ENCODE measurements at places on chromosomes 3 and 15.

- no peak for DNase-seq
These were observed 89.4 kb upstream of the ZBTB20 start for GRCh38 chr3:115236496-115236895.

- DNase-seq: no peak
These were observed 53.3 kb upstream of the AMOTL2 start for GRCh38 chr3:134427400-134428111.

DNA sequence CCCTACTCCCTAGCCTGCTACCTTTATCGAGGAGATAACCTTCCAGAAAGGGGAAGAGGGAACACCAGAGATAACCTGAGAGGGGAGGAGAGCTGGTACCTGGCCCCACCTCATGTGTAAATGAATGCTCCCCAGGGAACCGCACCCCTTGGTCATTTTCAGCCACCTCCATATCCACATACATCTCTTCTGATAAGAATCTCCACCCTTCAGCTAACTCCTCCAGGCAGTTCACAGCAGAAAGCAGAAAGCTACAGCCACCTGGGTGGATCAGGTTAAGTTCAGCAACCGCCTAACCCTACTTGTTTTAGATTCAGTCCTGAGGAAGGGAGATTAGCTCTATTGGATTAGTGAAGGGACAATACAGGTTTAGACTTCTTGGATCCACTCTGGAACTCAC is 38.0 kb upstream of the TIMP4 start:
- no peak for DNase-seq

DNA sequence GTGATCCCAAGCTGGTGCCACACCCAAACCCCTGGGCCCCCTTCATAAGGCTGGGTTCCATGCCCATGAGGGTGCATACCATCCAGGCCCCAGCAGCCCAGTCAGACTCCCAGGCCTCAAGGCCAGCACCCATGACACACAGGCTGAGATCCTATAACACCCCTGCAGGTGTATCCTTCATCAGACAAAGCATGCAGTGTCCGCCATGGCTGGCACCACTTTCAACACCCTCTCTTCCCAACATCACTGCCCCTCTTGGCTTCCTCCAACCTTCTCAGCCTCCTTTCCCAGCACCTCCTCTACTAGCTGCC is 3.5 kb downstream of the CCDC51 start:
- DNase-seq: no peak

GRCh38 chr15:45225506-45226273 is 26.3 kb upstream of the SLC28A2 start:
- no peak for DNase-seq

- no peak for DNase-seq
These were observed 109.5 kb upstream of the LIPC start for GRCh38 chr15:58322253-58322652.

DNA sequence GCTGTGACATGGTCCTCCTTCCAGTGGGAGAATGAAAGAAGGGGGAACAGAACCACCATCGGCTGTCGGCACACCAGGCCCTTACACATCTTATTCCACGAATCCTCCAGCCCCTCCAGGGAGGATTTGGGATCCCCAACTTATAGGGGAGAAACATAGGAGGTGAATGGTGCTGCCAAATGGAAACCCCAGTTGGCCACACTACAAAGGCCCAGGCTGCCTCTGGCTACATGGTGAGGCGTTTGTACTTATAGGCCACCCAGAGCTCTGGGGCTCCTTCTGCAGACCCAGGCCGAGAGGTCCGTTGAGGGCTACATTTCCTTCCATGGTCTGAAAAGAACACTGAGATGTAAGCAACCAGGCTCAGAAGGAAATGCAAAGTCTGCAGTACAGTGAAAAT is 12.0 kb downstream of the AMOTL2 start:
- DNase-seq: no peak

GRCh38 chr3:124557433-124558232 is 172.6 kb upstream of the UMPS start:
- no peak for DNase-seq

DNA sequence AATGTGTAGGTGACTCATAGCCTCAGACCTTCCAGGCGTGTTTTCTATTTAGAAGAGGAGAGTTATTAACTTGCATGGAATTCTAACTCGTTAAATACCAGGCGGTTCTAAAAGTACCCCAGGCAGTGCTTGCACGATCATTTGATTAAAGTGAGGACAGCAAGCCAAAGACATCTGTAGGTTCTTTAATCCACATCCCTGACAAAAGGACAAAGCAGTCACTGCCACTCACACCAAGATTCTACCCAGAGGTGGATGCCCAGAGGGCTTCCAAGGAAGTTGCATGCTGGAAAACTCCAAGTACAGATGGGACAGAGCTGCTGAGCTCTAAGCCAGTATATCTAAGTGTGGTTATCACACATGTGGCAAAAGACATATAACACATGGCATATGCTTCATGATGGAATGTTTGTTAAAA is 372.1 kb downstream of the ROBO2 start:
- DNase-seq: no peak

- no peak for DNase-seq
These were observed 18.1 kb downstream of the CSPG4 start for GRCh38 chr15:75694241-75695182.

- DNase-seq: no peak
These were observed 78.8 kb downstream of the PDCD6IP start for GRCh38 chr3:33877187-33877586.

DNA sequence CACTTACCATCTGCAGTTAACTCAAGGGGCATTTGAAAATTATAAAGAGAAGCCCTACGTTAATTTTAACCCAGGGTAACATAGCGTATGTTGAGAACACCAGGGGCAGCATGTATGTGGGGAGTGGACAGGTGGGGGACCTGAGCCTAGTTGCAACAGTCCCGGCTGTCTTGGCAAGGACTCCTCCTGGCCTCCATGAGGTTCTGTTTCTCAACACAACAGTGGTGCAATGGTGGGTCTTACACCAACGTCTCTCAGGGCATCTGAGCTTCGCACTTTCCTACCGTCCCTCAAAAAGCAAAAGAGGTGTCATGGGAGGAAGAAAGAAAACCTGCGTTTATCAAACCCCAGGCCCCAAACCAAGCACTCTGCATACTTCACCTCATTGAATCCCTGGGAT is 50.6 kb downstream of the MGLL start:
- DNase-seq: no peak

DNA sequence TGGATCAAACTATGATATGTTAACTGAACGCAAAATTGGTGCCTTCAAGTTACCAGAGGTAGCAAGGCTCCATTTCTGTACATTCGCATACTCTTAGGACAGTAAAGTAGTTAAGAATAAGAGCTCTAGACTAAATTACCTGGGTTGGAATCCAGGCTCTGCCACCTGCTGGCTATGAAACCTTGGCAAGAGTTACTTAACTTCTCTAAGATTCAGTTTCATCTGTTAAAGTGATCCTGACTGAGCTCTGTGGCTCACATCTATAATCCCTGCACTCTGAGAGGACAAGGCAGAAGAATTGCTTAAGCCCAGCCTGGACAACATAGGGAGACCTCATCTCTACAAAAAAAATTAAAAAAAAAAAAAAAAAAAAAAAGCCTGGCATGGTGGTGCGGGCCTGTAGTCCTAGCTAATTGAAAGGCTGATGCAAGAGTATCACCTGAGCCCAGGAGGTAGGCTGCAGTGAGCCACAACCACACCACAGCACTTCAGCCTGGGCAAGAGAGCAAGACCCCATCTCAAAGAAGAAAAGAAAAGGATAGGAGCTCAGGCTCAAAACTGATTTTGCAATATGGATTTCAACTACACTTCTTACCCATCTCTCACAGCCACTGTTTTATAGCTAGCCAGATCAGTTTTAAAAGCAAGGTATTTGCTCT is 21.3 kb downstream of the GSK3B start:
- DNase-seq: no peak

GRCh38 chr3:141055136-141055535 is 4.0 kb downstream of the SPSB4 start:
- no peak for DNase-seq

GRCh38 chr3:51983578-51984268 is 388 bp downstream of the ACY1 start:
- DNase-seq: no peak

DNA sequence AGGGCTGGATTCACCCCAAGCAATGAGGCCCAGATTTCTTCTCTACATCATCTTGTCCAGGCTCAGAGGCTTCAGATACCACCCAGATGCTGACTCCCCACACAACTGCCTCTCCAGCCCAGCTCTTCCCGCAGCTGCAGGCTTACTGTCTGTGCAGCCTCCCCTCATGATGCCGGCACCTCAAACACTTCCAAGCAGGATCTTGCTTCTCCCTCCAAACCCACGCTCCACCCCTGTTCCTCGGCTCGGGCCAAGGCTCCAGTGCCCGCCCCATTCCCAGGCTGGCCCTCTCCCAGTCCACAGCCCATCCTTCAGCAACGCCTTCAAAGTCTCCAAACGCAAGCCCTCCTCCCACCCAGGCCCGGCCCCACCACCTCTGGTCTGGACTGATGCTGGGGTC is 159.2 kb upstream of the LINGO1 start:
- no peak for DNase-seq

DNA sequence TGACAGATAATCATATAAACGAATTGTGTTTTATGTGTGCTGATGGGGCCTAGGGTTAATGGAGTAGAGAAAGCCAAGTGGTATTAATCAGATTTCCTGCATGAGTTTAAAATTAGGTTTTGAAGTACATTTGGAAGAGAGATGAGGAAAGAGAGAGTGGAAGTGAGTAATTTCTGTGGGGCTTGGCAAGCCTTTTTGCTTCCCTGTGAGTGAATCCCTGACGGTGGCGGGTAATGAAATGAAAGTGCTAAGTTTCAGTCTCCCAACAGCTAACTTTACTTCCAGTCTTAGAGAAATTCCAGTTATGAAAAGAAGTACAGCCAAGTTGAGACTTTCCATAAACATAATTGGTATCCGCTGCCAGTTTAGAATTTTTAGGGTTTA is 139.4 kb downstream of the BBX start:
- DNase-seq: no peak

DNA sequence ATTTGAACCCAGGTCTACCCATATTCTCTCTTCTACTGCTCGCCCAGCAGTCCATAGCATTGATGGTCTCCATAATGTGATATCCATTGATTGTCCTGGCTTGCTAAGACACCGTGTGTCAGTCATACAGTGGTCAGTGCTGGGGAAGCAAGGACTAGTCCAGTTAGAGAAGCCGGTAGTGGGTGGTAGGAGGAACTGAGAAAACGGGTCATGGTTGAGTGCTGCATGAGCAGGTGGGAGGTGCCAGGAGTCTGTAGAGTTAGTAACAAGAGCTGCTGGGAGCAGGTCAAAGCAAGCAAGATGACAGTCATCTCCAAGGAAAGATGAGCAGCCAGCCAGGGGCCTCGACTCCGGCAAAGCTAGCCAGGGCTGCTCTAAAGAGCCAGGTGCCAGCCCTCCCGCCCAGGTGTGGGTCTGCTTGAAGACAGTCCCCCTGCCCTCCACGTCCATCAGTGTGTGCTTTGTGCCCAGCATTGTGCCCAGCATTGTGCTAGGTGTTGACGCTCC is 29.5 kb upstream of the USP3 start:
- DNase-seq: no peak

DNA sequence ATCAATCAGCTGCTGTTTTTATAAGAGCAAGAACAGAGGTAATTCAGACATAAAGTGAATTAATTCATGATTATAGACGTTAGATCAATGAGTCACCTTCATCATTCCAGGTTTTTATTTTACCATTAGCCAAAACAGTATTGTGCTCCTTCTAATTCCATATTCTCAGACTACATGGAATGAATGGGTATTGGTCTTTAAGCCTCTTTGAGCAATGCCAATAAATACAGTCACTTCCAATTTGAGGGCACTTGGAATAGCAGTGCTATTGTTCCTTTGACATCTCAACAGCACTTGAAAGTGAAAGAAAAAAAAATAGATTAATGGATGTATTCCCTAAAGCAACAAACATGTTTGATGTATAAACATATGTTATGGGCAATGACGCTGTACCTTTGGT is 830.9 kb upstream of the CFAP20DC start:
- DNase-seq: no peak

DNA sequence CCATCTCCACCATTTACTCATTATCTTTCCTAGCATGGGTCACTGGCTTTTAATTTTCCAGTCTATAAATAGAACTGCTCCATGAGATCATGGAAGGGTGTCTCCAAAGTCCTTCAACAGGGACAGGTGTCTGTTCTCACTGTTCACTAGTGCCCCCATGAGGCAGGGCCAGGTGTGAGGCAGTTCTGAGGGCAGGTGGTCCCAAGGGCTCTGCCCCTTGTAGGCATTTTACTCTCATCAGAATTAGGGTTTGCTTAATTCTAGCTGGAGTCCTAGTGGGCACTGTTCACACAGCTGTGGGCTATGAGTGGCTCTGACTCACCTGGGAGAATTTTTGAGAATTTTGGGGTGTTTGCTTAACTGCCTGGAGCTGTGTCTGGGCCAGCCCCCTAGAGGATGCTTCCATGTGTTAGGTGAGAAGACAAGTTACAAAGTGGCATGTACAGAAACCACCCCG is 248.0 kb upstream of the LYSMD4 start:
- no peak for DNase-seq

DNA sequence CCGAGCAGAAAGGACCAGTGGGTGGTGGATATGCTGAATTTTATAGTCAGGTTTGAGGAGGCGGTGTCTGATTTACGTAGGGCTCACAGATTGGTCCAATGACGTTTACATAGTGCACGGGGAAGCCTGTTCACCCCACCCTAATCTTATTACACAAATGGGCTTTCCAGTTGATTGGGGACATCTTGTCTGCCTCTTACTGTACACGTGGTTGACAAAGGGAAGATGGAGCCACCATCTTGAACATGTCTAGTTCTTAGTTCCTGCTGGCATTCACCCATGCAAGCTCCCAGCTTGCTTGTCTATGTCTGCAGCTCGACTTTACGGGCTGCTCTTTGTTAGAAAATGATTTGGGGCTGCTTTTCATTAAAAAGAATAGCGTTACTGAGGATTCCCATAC is 332.0 kb upstream of the SLCO3A1 start:
- no peak for DNase-seq

DNA sequence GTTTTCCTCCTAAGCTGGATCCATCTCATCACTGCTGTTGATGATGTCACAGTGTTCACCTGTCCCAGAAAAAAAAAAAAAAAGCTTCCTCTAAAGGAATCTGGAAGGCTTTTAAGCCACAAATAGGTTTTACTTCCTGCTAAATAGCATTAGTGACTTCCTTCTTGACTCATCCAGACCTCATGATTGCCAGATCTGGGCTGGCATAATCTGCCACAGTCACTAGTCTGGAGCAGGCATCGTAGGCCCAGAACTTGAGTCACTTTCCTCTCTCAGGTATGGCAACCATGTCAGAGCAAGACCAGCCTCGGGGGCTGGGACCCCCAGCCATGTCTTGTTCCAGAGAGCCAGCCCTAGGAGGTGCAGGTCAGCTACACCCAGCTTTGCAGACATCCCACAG is 266.5 kb upstream of the CADM2 start:
- DNase-seq: no peak

- DNase-seq: no peak
These were observed 15.8 kb upstream of the ARHGEF26 start for GRCh38 chr3:154105218-154105975.

- DNase-seq: no peak
These were observed 141.7 kb downstream of the PDCD6IP start for GRCh38 chr3:33940149-33940548.
